Activated T-cell treated with anti-CD3 and anti-CD28 coated beads for 1 hour (primary cell): ENCODE measurements at places on chromosomes 7 and 10.

GRCh38 chr10:89915021-89915420, 213.6 kb downstream of the KIF20B start:
- DNase-seq, result no peak

GRCh38 chr7:50723888-50724287, 58.8 kb downstream of the GRB10 start:
- DNase-seq, result no peak

DNA sequence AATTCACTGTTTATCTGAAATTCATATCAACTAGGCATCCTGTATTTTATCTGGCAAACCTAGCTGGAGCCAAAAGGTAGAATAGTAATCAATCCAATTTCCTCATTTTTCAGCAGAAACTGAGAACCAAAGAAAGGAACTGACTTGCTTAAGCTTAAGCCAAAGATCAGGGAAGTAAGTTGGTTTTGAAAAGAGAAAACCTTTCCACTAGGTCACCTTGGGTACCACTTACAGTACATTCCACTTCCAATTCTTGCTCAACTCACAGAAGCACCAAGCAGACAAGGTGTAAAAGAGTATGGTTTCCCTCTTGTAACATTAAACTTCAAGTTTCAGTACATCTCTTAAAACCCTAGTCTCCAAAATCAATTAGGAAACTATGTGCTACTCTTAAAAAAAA, 79.6 kb downstream of the ZFAND4 start:
- DNase-seq, result no peak

DNA sequence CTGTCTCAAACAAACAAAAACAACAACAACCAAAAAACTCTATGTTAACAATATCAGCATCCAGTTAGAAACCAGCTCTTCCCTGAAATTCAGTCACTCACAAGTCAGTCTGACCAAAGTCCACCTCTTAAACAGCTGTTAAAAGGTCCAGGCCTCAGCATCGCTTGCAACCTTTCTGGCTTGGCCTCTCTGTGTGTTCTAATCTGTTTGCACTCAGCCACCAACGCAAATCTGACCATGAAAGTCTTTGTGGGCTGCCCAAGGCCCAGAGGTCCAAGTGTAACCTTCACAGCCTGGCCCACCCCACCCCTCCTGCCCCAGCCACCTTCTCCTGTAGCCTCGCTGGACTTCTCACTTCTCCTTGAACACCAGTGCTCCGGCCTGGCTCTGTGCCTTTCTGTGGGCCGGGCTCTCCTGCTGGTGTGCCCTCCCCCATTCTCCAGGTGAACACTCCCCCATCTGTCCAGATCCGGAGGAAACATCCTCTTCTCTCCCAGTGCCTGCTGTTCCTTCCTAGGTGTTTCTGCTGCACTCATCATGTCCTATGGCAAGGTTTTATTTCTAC, 72.2 kb upstream of the EFCAB10 start:
- DNase-seq, result no peak

- DNase-seq, result no peak
Measured at GRCh38 chr10:125201108-125201524, 40.8 kb upstream of the CTBP2 start.
